ENCODE measurements at places on chromosomes 2 and 18.

DNA sequence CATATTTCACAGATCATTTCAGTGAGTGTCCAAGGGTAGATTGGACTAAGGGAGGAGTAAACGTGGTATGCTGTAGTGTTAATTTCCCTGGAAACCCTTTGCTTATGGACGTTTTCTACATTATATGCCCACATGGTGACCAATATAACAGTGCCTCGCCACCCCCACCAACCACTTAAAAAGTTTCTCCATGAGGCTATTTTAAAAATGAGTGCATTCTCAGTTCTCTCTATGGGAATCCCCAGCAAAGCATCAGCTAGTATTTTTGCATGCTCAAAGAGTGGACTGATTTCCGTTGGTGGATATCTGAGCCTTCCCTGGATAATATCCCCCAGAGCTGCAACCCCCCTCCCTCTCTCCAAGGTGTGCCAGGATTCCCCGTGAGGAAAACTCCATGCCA lies 73.2 kb downstream of the TGFA start:
- DNase-seq = no peak

- no peak for DNase-seq
Observed at GRCh38 chr2:184272056-184272455, 326.3 kb upstream of the ZNF804A start.

DNA sequence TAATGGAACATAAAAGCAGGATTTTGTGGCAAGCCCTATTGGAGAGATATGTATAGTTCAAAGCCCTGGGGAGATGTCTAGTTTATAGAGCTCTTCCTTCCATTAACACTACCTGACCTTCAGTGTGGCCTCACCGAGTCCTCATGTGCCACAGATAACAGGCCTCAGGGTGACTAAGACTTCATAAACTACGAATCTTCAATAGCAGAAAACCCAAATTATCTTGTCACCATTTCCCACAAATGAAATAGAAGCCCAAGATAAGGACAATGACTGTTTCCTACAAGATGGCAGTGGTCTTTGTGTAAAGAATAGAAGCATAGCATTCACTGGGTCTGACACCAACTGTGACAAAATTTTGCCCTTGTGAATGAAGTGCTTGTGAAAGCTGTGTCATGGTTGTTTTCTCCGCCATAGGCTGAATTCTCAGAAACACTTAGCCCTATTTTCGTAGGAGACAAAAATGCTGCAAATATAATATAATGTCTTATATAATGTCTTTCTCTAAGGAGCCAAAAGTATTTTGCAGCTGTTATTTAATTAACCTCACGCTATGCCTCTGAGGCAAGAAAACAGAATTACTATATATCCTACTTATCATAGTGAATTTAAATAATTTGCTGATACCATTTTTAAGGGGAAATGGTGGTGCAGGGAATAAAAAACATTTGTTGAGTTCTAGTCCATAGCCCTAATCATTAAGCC lies 136.7 kb upstream of the CWC22 start:
- no peak for DNase-seq

- DNase-seq = no peak
Observed at GRCh38 chr18:11987527-11987926, 6.2 kb downstream of the IMPA2 start.

GRCh38 chr2:42601076-42601475 lies 32.6 kb downstream of the MTA3 start:
- no peak for DNase-seq

GRCh38 chr2:226979004-226979403 lies 143.2 kb downstream of the RHBDD1 start:
- DNase-seq = no peak

GRCh38 chr2:95052307-95052706 lies 26.8 kb downstream of the MAL start:
- DNase-seq = no peak

DNA sequence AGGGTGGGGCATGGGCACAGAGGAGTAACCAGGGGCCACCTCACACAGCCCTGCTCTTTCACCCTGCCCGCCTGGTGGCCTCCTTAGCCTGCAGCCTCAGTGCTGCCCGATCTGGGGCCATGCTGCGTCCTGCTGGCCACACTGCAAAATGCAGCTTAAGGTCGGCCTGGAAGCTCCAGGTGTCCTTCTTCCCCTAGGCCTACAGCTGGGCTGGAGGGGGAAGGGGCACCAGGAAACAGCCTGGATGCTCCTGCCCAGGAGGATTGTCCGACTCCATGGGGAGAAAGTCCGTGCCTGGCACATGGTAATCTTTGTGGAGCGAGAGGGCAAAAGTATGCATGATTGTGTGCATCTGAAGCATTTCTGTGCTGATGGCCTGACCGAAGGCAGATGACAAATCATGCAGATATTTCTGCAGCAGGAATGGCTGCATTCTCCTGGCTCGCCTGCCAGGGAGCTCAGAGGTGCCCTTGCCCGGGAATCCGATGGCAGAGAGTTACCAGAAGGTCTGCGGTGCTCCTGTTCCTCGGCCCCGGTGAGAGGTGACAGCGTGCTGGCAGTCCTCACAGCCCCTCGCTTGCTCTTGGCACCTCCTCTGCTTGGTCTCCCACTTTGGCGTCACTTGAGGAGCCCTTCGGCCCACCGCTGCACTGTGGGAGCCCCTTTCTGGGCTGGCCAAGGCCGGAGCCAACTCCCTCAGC lies 12.8 kb upstream of the ALPP start:
- no peak for DNase-seq

DNA sequence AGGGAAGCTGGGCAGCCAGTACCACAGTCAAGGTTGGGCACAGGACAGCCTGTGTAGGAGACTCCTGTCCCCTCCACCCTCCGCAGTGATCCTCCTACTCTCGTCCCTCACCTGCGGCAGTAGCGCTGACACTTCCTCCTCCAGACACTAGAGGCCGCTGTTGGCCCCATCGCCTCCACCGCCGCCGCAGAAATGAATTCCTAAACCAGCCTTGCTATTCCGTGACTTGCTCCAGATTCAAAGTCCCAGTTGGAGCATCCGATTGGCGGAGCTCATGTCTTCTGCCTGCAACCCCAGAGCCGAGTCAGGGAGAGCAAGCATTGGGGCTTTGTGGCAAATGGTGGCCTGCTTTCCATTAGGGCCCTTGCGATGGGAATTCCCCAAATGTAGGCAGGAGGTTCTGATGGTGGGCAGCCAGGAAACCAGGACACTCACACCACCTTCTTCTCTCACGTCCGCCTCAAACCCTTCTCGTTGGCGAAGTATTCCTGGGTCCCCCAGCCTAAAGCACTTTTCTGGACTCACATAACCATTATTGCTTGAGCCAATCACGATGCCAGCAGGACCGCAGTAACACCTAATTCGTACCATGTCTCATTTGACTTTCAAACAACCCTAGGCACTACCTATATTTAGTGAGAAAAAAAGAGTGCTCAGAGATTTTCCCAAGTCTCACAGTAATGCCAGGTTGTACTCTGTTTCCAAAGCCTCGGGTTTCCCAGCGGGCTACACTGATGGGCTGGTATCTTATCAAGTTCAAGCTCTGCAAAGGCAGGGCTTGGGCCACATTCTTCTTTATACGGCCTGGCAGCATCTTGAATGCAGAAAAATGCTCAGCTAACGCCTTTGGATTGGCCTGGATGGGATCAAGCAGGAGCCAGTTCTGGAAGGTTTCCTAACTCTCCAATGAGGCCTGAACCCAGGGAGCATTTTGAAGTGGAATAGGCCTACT lies 1.2 kb upstream of the DNAJB2 start:
- peak; percentile 70 for DNase-seq

GRCh38 chr2:212037062-212037461 lies 501.5 kb downstream of the ERBB4 start:
- no peak for DNase-seq

DNA sequence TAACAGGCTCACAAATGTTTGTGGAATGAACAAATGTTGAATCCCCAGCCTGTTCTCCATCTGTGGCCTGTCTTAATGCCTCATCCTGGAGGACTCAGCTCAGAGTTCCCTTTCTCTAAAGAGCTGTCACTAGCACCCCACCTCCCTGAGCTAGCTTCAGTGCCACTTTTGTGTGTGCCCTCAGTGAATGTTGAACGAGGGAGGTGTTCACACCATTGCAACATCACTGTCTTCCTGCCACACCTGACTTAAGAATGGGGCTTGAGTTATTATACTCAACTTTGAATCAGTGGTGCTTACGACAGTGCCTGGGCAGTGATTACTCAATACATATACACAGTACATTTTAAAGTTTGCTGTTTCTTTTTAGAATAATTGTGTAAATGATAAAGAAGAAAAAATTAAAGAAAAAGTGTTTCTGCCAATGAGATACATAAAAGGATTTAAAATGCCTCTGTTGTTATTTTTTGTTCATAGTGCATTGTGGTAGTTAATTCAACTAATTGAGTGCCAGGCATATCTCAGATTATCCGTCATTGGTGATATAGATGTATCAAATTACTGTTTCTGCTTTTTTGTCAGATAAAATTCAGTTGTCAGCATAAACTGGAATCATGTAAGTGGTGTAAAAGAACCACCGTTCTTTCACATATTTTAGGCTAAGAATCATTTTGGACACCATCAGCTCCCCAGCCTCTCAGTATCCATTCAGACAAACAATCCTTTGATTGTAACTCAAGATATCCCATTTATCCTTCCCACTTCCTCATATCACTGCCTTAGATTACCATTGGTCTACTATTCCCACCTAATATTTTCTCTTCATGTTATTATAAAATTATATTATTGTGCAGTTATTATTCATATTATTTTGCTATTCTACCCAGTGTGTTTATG lies 304.7 kb downstream of the PTPRM start:
- DNase-seq = no peak

DNA sequence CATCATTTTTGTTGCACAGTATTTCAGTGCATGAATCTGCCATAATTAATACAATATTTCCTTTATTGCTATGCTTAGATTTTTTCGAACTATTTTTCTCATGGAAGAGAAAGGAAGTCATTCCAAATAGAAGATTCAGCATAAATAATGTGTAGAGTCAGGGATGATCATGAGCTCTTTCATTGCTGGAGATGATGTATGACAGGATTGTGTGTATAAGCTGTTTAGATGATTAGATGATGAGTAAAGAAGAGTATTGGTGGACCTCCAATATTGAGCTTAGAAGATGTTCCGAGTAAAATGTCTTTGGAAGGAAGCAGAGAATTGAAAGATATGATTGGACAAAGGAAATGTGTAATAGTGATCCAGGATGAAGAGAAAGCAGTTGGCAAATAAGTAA lies 364.5 kb downstream of the PARD3B start:
- no peak for DNase-seq

GRCh38 chr18:12968619-12969018 lies 20.8 kb downstream of the SEH1L start:
- DNase-seq = no peak

DNA sequence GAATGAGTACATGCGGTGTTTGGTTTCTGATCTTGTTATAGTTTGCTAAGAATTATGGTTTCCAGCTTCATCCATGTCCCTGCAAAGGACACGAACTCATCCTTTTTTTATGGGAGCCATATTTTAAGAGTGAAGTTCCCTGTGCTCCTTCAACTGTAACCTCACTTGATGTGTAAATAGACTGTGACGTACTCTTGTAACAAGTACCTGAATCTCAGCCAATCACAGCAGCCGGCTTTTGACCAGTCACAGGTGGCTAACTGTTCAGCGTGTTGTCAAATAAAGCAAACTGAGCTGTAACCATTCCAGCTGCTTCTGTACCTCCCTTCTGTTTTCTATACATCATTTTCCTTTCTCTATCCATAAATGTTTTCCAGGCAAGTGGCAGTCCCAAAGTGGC lies 774.3 kb upstream of the HS6ST1 start:
- DNase-seq = no peak

- DNase-seq = no peak
Observed at GRCh38 chr2:10300997-10301940, 1.4 kb upstream of the HPCAL1 start.

GRCh38 chr2:71531522-71532047 lies 78.2 kb downstream of the DYSF start:
- DNase-seq = no peak

DNA sequence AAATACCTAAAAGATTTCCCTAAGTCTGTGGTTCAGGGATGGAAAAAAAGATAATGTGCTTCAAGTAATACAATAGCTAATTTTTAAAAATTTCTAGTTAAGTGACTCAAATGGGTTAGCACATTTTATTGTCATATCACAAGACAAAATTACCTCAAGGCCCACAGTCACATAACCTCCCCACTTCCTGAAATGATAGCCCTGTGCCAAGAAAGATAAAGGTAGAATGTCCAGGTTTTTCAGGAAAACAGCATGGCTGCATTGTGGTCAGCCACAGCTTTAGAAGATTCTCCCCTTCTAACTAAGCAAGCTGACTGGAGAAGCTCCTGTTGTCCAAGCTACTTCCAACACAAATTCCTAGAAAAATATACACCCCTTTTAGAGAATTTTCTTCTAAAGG lies 127.1 kb upstream of the SLC35G4 start:
- no peak for DNase-seq

DNA sequence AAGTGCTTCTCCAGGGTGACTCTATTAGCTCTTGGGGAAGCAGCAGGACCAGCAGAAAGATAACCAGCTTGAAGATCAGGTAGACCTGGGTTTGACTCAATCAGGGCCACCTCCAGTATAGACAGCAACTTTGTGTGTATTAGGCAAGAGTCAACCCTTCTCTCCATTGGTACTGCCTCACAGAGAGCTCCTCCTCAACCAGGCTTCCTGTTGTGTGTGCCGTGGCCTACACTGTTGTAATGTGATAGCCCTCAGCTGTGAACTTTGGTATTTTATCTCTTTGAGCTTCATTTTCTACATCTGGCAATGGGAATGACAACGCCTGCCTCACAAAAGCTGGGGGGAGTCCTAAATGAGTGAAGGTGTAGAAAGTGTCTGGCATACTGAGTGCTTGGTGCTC lies 17.0 kb upstream of the MAP3K20 start:
- no peak for DNase-seq

- DNase-seq = no peak
Observed at GRCh38 chr18:79496978-79497637, 101.4 kb downstream of the NFATC1 start.

GRCh38 chr2:223459328-223459939 lies 142.7 kb downstream of the SCG2 start:
- DNase-seq = no peak

GRCh38 chr2:180990337-180990736 lies 9.9 kb downstream of the UBE2E3 start:
- no peak for DNase-seq

GRCh38 chr2:85713836-85714235 lies 19.7 kb downstream of the GNLY start:
- no peak for DNase-seq

DNA sequence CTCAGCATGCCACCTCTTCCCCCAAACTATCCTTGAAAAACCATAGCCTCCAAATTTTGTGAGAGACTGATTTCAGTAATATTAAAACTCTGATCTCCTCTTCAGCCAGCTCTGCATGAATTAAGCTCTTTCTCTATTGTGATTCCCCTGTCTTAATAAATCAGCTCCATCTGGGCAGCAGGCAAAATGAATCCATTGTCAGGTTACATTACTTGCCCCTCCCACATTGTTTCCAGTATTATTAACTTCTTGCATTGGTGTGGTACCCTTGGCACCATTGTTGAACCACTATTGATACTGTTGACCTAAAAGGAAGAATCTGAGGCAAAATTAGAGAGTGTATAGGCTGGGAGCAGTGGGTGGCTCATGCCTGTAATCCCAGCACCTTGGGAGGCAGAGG lies 512.2 kb upstream of the VRK2 start:
- no peak for DNase-seq

- DNase-seq = no peak
Observed at GRCh38 chr2:137705296-137705695, 259.0 kb upstream of the HNMT start.

Data from activated CD4-positive, alpha-beta T cell treated with anti-CD3 and anti-CD28 coated beads, Interleukin-2, amount 50 U/mL, for 24 hours (primary cell).